ENCODE measurements at places on chromosomes 4 and X.

DNA sequence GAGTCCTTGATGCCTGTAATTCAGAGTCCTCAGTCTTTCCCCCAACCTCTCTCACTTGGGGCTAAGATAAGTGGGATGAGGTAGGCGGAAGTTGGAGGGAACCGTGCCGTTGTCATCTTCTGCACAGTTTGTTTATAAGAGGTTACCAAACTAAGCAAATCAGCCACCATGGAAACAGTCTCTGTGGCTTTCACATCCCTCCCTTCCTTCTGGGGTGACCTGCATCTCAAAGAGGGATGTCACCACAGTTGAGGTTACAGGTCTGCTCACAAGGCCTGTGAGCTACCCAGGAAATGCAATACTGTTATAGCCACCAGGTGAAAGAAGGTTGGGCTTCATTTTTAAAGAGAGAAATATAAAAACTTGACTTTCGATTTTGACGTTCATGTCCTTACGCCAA lies 26.3 kb downstream of the RTL5 start:
- no peak for DNase-seq

- DNase-seq: no peak
Measured at GRCh38 chrX:120302434-120302833, 8.8 kb downstream of the TMEM255A start.

- no peak for DNase-seq
Measured at GRCh38 chr4:147581606-147582350, 35.4 kb upstream of the TMEM184C start.

DNA sequence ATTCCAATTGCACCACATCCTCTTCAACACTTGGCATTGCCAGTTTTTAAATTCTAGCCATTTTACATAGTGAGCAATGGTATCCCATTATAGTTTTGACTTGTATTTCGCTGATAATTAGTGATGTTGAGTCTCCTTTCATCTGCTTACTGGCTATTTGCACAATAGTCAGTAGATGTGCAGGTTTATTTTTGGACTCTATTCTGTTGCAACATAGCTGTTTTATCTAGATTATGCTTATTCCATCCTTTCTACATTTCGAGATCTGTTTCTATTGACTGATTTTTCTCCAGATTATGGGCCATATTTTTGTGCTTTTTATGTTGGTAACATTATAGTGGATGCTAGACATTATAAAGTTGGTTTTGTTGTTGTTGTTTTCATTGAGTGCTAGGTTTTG lies 106.1 kb downstream of the WWC2 start:
- no peak for DNase-seq

- DNase-seq: no peak
Measured at GRCh38 chrX:102985192-102985591, 48.1 kb downstream of the RAB40AL start.

GRCh38 chr4:5919571-5919970 lies 26.7 kb upstream of the CRMP1 start:
- DNase-seq: no peak

DNA sequence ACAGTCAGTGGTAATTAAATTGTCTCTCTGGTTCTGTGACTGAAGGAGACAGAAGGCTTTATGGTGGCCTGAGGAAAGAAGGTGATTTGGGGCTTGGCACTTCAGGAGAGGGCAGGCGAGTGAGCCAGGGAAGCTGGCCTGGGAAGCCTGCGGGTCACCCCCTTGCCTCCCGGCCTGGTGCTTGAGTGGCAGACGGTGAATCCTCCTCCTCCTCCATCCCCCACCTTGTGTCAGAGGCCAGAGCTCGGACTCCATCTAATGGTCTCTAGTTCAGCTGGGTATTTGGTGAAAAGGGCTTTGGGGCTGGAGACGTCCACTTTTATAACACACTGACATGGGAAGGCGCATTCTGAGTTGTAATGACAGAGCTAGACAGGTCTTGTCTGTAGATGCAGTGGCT lies 8.7 kb downstream of the TMEM187 start:
- DNase-seq: no peak

GRCh38 chr4:153426207-153426885 lies 39.8 kb upstream of the TMEM131L start:
- DNase-seq: no peak

DNA sequence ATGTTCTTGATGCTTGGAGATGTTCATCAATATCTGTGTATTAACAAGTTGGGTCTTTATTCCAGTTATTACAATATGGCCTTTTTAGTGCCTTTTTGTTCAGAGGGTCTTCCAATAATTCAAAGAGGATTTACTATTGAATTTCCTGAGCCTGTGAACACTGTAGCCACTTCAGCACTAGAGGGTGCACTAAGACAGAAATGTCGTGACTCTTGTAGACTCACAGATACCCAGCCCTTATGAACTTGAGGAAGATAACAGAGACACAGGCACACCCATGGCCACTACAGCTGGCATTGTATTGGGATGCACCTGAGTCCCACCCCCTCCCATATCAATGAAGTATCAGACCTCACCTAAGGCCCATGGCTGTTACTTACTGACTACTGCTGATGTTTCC lies 54.4 kb upstream of the ACTRT1 start:
- peak; percentile 6 for DNase-seq

DNA sequence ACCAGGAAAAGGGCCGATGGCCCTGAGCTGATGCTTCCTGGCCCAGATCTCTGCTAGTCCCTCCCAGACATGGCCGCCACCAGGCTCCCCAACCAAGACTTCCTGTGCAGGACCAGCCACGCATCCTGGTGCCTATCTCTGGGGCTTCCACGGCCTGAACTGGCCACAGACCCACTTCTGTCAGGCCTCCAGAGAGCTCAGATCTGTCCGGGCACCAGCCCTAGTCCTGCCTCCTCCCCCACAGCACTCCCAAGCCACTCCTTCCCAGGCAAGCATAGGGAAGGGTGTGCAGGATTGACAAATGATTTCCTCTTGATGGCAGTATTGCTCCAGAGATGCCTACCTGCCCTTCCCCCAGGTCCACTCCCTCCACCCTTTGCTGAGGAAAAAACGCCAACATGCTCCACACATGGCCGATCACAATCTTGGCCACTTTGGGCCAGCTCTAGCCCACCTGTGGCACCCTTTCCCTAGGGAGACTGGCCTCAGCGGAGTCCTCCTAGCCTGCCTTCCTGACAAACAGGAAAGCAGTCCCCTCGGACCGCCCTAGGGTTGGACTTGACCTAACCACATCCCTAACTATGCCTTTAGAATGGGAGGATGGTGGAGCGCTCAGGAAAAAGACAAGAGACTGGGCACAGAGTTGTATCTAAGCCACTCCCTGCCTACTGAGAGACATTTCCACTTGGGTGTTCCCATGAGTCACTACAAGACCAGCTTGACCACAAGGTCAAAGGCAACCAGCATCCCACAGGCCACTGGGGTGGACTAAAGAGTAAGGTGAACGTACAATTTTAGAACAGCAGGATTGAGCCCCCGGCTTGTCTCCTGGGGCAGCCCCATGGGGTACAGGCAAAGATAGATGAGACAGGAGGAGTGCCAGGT lies 277.5 kb upstream of the AGTR2 start:
- DNase-seq: no peak

DNA sequence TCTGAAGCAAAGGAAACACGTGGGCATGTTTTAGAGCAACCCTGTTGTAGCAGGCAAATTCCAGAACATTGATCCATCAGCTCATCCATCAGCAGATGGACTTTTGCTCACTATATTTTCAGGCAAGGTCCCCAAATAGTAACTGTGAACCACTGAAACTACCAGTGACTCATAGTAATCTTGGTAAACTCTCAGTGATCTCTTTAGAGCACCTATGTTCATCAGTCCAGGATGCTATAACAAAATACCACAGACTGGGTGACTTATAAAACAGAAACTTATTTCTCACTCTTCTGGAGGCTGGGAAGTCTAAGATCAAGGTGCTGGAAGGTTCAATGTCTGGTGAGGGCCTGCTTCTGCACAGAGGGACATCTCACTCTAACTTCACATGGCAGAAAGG lies 28.9 kb upstream of the BTC start:
- no peak for DNase-seq

DNA sequence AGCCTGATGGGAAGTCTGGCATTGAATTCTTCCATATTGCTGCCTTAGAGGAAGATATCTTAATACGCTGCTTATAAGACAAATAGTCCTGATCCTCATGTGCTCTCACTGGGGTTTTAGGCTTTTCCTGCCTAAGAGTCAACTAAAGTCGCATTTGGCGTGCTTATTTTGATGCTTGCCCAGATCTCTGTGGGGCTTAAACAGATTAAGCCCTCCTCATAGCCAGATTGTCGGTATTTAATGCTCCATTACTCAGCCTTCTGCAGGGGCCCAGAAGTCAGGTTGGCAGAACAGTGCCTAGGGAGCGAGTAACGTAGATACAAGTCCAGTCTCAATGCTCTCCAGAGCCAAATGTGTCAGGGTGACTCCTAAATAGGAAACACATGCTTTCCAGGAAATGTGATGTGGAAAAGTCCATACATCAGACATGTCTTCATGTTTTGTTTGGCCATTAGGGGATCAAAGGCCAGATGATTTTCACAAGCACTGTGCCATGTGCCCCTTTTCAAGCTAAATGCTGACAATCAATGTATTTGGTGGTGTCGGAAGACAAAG lies 262.8 kb downstream of the PRDM5 start:
- DNase-seq: no peak

DNA sequence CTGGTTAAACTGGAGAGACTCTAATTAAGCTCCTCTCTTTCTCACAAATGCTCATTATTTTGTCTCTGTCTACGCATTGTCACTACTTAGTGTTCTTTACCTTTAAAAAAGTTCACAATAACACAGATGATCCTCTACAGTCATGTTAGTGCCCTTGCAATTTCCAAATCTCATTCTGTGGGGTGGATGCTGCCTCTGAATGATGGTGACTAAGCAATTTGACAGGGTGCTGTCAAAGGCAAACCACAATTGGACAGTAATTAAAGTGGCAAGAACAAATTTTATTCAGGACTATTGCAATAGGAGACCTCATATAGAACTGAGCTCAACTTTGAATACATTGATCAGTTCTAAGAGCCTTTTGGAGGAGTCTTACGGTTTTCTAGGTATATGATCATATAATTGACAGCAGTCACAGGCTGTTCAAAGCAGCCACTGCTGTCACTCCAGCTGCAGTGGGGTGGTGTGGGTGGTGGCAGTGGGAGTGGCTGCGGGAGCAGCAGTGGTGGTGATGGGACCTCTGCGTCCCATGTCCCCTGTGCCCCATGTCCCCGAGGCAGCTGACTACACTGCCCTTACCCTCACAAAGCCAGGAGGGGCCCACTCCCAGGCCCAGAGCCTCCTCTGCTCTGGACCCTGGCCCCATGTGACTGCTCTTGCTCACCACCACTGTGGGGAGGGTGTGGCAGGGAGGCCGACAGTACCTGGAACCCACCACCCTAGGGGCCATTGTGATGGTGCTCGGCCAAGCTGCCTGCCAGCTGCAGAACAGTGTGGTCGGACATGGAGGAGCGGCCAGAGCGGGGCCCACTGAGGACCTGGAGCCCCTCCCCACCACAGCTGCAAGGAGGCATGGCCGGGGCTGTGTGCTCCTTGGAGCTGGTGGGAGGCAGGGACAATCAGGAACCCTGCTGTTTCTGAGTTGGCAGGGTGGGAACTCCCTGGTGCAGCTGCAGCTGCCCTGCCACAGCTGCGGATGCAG lies 30.4 kb upstream of the PAGE1 start:
- DNase-seq: no peak

DNA sequence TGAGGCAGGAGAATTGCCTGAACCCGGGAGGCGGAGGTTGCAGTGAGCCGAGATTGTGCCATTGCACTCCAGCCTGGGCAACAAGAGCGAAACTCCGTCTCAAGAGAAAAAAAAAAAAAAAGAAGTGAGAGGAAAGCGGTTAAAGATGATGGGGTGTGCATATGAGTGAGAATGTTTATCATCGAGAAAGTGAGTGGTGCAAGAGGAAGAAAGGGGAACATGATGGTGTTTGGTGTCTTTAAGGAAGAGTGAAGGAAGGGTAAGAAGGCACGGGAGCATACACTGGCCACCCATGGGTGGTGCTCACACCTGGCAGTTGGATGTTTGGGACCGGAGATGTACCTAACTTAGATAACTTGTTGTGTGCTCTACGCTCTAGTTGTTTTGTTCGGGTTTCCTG lies 62.2 kb downstream of the STOX2 start:
- no peak for DNase-seq

DNA sequence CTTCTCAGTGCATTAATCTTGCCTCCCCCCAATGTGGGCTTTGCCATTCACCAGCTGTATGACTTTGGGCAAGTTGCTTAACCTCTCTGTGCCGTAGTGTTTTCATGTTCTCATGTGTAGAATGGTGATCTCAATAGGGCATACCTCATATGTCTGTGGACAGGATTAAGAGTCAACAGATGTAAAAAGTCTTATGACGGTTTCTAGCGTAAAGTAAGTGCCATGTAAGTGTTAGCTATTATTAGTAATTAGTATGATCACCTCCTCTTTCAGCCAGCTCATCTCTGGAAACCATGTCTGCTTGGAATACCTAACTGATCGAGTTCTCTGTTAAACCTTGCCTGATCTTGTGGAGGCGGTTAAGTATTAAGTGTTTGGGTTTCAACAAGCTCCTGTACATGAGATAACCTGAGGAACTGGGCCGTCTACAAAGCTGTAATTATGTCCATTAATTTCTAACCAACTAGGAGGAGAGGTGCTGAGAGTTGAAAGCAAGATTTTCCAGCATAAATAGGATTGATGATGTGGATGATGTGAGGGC lies 66.3 kb downstream of the TSC22D3 start:
- DNase-seq: no peak

- DNase-seq: no peak
Measured at GRCh38 chr4:189048119-189048518, 892.6 kb upstream of the FRG1 start.

- no peak for DNase-seq
Measured at GRCh38 chrX:149504226-149504914, 736 bp downstream of the IDS start.

GRCh38 chr4:10611673-10612072 lies 72.9 kb downstream of the CLNK start:
- DNase-seq: no peak

DNA sequence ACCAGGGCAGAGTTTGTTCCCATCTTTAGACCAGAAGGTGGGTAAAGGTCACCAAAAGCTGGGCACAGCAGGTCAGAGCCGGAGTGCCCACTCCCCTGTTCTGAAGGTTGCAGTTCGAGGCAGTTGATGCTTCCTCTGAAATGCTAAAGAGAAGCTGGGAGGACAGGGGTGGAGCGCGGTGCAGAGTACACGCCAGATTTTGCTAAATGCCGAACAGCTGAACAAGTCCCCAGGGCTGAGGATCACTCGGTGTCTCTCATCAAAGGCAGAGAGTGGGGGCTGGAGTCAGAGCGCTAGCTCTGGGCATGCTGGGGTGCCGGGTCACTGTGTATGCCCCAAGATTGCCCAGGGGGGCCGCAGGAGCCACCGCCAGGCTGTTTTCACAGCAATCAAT lies 197.0 kb downstream of the BCOR start:
- DNase-seq: no peak
